ENCODE measurements at places on chromosomes 5 and 9. TPM values are rescaled to one million over a fixed set of nuclear protein-coding genes. Genes with fewer than 3 reads are reported as not detected.

GRCh38 chr9:88723751-88724150 is 188.8 kb downstream of the NXNL2 start:
- DNase-seq, result no peak
- H3K36me3 ChIP-seq, result no peaks in the 10 kb centered on the region
- H3K4me1 ChIP-seq, result no peaks in the 10 kb centered on the region
- no peaks in the 10 kb centered on the region for H3K27me3 ChIP-seq
- no peak overlapping the region for H3K27ac ChIP-seq

- H3K27ac ChIP-seq, result no peak overlapping the region
- H3K4me1 ChIP-seq, result no peaks in the 10 kb centered on the region
- no peak for DNase-seq
- no peaks in the 10 kb centered on the region for H3K27me3 ChIP-seq
- H3K4me3 ChIP-seq, result no peak overlapping the region
Observed at GRCh38 chr5:122870219-122870856, 24.9 kb downstream of the SNX24 start.

The CEP120 gene
- 11.6 TPM for total RNA-seq

DNA sequence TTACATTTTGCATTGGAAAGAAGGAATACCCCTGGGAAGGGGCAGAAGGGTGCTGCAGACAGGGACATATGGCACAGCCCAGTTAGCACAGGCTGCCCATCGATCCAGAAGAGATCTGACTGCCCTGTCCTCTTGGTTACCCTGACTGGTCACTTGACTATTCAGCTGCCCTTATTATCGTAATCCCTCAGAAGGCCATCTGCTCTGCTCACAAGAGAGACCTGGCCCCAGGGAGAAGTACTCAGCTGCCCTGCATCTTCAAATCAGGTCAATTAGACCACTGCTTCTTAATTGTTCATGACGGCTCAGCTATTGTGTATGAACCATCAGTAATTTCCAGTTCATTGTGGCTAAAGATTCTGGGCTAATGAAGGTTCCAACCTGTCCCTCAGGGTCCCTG is 345.0 kb downstream of the TLE1 start:
- no peak for DNase-seq
- no peak overlapping the region for H3K27ac ChIP-seq

- no peaks in the 10 kb centered on the region for H3K4me1 ChIP-seq
- no peak for DNase-seq
- H3K4me3 ChIP-seq, result no peak overlapping the region
- no peaks in the 10 kb centered on the region for H3K27me3 ChIP-seq
- no peaks in the 10 kb centered on the region for H3K36me3 ChIP-seq
Observed at GRCh38 chr9:125529589-125530515, 177.2 kb downstream of the MAPKAP1 start.

- no peak for DNase-seq
- H3K27ac ChIP-seq, result no peak overlapping the region
- H3K27me3 ChIP-seq, result no peaks in the 10 kb centered on the region
- no peak overlapping the region for H3K4me3 ChIP-seq
- H3K36me3 ChIP-seq, result no peaks in the 10 kb centered on the region
Observed at GRCh38 chr5:158510479-158510878, 589.2 kb downstream of the EBF1 start.

- DNase-seq, result no peak
- H3K27me3 ChIP-seq, result no peaks in the 10 kb centered on the region
- H3K4me1 ChIP-seq, result peaks cover 3% of the 10 kb centered on the region
- H3K27ac ChIP-seq, result peak overlapping the region; percentile 91
- H3K4me3 ChIP-seq, result peak overlapping the region; percentile 89
- no peaks in the 10 kb centered on the region for H3K36me3 ChIP-seq
Observed at GRCh38 chr9:20620650-20621470, 1.4 kb downstream of the MLLT3 start.

- no peak for DNase-seq
- no peaks in the 10 kb centered on the region for H3K4me1 ChIP-seq
- no peak overlapping the region for H3K4me3 ChIP-seq
- H3K36me3 ChIP-seq, result no peaks in the 10 kb centered on the region
Observed at GRCh38 chr5:173812811-173813550, 75.2 kb upstream of the CPEB4 start.

DNA sequence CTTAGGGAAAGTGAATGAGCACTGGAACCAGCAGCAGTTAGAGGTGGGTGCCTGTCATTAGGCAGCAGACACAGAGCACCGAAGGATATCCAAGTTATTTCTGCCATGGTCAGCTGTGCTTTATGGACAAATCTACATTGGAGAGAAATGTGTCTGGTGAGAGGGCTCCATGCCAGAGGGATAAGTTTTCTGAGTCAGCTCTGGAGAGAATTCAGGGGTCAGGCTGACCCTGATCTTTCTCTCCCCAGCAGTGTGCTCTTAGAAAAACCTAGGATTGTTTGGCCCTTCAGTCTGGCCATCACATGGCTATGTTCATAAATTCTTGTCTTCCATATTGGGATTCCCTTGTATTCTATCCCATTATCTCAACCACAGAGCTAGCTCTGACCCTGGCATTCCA is 8.9 kb upstream of the IL17B start:
- H3K4me1 ChIP-seq, result peaks cover 65% of the 10 kb centered on the region
- peak overlapping the region; percentile 98 for H3K27ac ChIP-seq
- no peaks in the 10 kb centered on the region for H3K27me3 ChIP-seq
- no peak for DNase-seq
- peak overlapping the region; percentile 14 for H3K4me3 ChIP-seq
- H3K36me3 ChIP-seq, result no peaks in the 10 kb centered on the region

- no peaks in the 10 kb centered on the region for H3K36me3 ChIP-seq
- H3K4me1 ChIP-seq, result peaks cover 13% of the 10 kb centered on the region
- no peak overlapping the region for H3K4me3 ChIP-seq
- no peaks in the 10 kb centered on the region for H3K27me3 ChIP-seq
- no peak overlapping the region for H3K27ac ChIP-seq
Observed at GRCh38 chr9:33153666-33154065, 13.5 kb downstream of the B4GALT1 start.

GRCh38 chr5:88090506-88090905 is 178.1 kb downstream of the TMEM161B start:
- H3K27me3 ChIP-seq, result no peaks in the 10 kb centered on the region
- no peak overlapping the region for H3K4me3 ChIP-seq
- H3K36me3 ChIP-seq, result no peaks in the 10 kb centered on the region

DNA sequence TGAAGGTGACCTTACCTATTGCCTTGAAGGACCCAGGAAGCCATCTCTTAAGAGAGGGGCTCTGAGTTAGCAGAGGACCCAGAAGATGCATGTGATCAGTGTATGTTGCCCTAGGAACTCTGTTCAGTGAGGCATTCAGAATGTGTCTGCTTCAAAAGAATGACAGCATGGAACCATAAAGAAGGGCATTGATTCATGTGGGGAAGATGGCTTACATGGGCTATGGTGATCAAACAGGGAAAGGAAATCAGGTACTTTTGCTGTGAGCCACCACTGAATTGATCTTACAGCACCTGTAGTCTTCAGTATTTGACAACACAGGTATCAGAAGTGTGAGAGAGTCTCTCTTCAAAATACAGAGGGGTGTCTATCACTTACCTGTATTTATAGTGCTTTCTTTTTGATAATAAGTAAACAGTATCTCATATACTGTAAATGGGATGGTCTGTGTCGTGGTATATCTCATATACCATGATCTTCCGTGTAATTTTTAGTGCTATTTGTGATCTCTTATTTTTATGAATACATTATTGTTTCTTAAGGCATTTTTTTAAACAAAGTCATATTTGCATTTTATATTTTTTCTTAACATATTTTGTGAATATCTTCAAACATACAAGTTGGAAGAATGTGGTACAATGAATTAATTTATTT is 57.0 kb downstream of the FOCAD start:
- no peaks in the 10 kb centered on the region for H3K4me1 ChIP-seq
- no peak overlapping the region for H3K27ac ChIP-seq
- no peak overlapping the region for H3K4me3 ChIP-seq
- H3K36me3 ChIP-seq, result peaks cover 8% of the 10 kb centered on the region
- no peaks in the 10 kb centered on the region for H3K27me3 ChIP-seq

DNA sequence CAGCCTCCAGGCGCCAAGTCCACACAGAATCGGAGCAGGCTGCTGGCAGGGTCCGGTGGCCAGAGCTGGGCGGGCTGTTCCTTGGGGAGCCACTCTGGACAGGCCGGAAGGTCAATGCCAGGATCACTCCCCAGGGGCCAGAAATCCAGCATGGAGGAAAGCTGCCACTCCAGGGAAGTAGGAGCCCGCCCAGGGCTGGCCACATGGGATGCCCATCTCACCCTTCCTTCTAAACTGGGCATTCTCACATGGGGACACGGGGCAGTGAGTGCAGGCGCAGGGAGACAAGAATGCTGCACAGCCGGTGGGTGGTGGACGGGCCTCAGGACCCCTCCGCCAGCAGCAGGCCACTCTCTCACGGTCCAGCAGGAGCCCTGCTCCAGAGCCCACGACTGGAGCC is 58.2 kb downstream of the ADAMTS2 start:
- H3K27me3 ChIP-seq, result no peaks in the 10 kb centered on the region
- H3K4me1 ChIP-seq, result peaks cover 21% of the 10 kb centered on the region
- no peak for DNase-seq
- peak overlapping the region; percentile 43 for H3K27ac ChIP-seq

The ELP1 gene
- total RNA-seq, result 8.8 TPM

DNA sequence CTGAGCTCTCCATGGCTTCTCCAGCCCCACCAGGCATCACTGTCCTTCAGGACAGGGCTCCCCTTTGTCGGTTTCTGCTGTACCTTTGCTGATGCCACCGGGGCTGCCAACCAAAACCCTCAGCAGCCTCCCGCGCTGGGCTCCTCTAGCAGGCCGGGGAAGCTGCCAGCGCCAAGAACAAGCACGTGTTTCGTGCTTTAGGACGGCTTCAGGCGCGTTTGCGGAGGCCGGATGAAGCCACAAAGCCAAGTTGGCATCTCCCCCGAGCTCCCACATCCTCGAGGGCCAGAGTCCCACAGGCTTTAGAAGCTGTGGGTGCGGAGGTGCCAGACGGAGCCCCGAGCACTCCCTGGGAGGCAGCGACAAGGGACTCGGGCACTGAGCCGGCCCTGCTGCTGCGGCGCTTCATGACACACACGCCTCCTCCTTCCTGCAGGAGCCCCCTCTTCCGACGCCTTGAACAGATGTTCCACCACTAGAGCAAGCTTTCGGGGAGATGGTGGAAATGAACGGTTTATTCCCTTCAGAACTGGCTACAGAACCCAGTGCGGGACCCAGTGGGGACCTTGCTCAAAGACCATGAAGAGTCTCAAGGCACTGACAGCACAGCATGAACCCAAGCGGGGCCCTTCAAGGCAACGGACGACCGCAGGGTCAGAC is 36.7 kb downstream of the SARDH start:
- H3K4me3 ChIP-seq, result no peak overlapping the region
- DNase-seq, result no peak
- no peaks in the 10 kb centered on the region for H3K36me3 ChIP-seq
- no peaks in the 10 kb centered on the region for H3K27me3 ChIP-seq
- peaks cover 6% of the 10 kb centered on the region for H3K4me1 ChIP-seq

The PFN3 gene
- not detected for total RNA-seq

The PTGDS gene
- 68.3 TPM for total RNA-seq

The MEGF10 gene
- 0.11 TPM for total RNA-seq

GRCh38 chr9:69580582-69581214 is 91.5 kb downstream of the APBA1 start:
- H3K4me3 ChIP-seq, result no peak overlapping the region
- H3K27me3 ChIP-seq, result no peaks in the 10 kb centered on the region
- no peaks in the 10 kb centered on the region for H3K4me1 ChIP-seq
- DNase-seq, result no peak
- H3K27ac ChIP-seq, result no peak overlapping the region

The CDKN2B-AS1 gene
- total RNA-seq, result not detected

DNA sequence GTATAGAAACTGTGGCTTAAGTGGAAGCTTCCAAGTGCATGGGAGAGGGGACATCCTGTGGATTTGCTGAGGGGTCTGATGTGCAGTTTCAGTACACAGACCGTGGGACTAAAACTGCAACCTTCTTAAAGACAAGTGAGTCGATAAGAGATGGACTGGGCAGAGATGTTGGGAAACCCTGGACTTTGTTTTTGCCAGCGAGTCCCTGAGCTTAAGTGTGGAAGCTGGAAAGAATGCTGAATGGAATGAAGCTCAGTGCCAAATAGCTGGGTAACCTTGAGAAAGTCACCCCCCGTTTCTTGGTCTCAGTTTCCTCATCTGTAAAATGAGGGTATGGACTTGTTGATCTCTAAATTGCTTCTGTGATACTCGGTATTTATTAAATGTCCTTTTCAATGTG is 37.3 kb upstream of the KLF9 start:
- no peak overlapping the region for H3K4me3 ChIP-seq
- no peak overlapping the region for H3K27ac ChIP-seq
- H3K27me3 ChIP-seq, result no peaks in the 10 kb centered on the region
- no peaks in the 10 kb centered on the region for H3K36me3 ChIP-seq
- H3K4me1 ChIP-seq, result peaks cover 6% of the 10 kb centered on the region

GRCh38 chr9:87276327-87276841 is 221.3 kb upstream of the DAPK1 start:
- DNase-seq, result no peak
- H3K27me3 ChIP-seq, result no peaks in the 10 kb centered on the region
- no peak overlapping the region for H3K27ac ChIP-seq
- peaks cover 9% of the 10 kb centered on the region for H3K4me1 ChIP-seq

The UGT3A2 gene
- total RNA-seq, result not detected

- no peak overlapping the region for H3K4me3 ChIP-seq
- H3K36me3 ChIP-seq, result no peaks in the 10 kb centered on the region
- H3K4me1 ChIP-seq, result peaks cover 10% of the 10 kb centered on the region
- DNase-seq, result no peak
Observed at GRCh38 chr5:156395306-156395675, 68.3 kb downstream of the SGCD start.

The SLC34A3 gene
- total RNA-seq, result not detected

The SPATA24 gene
- not detected for total RNA-seq
